ENCODE measurements at places on chromosomes 5 and 9. TPM values are rescaled to one million over a fixed set of nuclear protein-coding genes. Genes with fewer than 3 reads are reported as not detected.

- DNase-seq: peak; percentile 46
Observed at GRCh38 chr5:133203317-133204305, 151.8 kb downstream of the HSPA4 start.

DNA sequence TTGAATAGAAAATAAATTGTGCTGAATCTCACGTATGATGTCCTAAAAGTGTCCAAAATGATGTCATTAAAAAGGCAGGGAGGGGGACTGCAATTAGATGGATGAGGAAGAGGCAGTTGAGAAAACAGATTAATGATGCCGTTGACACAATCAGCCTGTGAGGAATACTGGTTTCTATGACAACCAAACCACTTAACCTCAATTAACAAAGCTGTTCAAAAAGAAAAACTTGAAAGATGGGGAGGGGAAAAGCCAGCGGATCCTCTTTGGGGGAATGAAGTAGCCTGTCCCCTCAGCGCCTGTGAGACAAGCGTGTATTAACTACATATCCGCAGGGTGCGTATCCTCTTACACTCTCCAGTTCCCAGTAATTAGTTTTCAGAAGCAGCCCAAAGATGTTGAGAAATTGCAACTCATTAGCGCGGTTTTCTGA, 160.7 kb downstream of the TTC39B start:
- DNase-seq: no peak

PCAT7 gene
- not detected for total RNA-seq

CCL27 gene
- total RNA-seq: not detected

DNA sequence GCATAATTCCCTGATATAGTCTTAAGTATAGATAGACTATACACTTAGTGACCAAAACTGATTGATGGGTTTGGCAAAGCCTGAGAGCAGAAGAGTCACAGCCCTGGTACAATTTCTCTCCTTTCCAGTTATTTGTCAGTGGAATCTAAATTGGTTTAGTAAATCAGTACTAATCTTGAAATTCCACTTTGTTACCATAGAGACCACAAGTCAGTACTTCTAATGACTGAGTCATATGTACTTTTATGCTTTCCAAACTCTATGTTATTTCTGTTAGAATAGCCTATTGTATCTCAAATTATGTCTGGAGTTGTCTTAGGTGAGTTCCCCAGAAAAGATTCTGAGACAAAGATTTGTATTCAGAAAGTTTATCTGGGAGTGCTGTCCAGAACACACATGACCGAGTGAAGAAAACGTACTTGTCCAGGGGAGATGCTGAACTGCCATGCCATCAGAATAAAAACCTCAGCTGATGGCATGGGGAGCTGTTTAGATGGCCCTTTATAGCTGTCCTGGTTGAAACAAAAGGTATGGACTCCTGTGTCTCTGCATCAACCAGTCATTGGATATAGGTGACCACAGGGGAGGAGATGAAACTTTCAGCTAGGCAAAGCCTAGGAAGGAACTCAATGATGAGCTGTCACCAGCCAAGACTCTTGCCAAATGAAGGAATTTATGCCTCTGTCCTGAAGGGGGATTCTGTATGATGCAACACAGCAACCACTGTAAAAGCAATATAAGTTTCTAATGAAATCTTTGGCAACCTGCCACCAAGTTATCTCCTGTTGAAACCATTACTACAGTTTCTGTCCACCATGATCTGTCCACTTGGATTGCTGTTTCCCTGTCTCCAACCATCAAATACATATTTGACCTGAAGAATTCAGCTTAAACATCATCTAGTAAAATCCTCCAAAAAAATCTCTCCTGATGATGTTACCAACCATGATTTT, 18.0 kb upstream of the SMC2 start:
- DNase-seq: no peak
